Mammary epithelial cell (primary cell): ENCODE measurements at places on chromosomes 3 and 15.

DNA sequence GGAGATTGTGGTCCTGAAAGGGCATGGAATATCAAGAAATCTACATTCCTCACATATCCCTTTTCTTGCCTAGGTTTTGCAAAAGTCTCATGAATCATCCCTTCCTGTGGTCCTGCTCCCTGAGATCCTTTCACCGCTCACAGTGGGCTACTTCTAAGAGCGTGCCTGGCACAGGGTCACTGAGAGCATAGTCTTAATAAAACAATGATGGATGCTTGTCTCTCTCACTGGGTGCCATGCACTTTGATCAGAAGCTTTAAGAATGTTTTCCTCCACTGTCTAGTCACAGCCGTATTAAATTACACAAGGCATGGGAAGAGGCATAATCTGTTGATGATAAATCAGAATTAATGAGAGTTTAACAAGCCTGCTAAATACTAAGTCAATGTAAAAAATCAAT lies 269.7 kb upstream of the ATP10A start:
- DNase-seq = no peak

GRCh38 chr15:67783303-67783702 lies 42.0 kb upstream of the SKOR1 start:
- DNase-seq = no peak

DNA sequence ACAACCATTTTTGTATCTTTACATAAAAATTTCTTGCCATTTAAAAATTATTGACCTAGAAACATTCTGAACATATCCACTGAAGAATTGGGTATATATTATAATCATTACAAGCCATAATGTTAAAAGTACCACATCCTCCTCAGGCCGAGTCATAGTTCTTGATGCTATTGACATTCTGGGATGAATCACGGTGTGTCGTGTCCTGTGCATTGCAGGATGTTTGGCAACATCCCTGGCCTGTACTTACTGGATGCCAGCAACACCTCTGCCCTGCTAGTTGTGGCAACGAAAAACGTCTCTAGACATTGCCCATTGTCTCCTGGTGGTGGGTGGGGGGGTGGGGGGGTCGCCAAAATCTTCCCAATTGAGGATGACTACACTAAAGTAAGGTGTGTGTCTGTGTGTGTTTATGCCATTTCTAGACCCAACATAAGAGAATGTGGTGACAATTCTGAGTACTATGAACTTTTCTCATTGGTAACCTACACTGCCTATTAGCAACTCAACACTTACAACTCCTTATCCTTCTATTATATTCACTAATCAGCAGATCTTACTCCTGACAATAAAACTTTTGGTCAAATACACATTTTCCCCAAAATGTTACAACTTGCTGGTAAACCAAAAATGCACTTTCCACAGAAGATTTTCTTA lies 471.6 kb downstream of the FOXP1 start:
- peak; percentile 89 for DNase-seq

DNA sequence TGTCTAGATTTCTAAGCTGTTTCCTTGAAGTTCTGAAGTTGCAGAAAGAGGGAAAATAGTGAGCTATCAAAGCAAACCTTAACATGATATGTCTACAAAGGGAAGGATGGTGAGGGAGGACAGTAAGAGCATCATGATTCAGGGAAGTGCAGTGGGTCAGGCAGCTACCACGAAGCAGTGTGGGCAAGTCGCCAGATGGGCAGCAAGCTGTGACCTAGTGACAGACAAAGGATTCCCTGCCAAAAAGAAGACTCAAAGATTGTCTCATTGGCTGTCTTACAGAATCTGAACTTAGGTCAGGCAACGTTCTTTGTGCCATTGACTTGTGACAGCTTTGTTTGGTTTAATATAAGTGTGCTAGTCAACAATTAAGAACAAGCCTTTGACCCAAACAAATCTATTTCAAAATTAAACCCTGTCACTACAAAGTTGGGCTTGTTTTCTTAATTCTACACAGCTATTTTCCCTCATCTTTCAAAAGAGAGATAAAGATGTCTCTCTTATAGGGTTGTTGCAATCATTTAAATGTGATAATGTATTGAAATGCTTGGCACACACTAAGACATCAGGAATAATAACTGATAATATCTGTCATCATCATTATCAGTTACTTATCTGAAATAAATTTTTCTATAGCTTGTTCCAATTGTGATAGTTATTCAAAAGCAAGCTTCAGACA lies 153.3 kb downstream of the ECT2 start:
- DNase-seq = no peak

GRCh38 chr3:56688191-56688590 lies 5.1 kb upstream of the TASOR start:
- no peak for DNase-seq

DNA sequence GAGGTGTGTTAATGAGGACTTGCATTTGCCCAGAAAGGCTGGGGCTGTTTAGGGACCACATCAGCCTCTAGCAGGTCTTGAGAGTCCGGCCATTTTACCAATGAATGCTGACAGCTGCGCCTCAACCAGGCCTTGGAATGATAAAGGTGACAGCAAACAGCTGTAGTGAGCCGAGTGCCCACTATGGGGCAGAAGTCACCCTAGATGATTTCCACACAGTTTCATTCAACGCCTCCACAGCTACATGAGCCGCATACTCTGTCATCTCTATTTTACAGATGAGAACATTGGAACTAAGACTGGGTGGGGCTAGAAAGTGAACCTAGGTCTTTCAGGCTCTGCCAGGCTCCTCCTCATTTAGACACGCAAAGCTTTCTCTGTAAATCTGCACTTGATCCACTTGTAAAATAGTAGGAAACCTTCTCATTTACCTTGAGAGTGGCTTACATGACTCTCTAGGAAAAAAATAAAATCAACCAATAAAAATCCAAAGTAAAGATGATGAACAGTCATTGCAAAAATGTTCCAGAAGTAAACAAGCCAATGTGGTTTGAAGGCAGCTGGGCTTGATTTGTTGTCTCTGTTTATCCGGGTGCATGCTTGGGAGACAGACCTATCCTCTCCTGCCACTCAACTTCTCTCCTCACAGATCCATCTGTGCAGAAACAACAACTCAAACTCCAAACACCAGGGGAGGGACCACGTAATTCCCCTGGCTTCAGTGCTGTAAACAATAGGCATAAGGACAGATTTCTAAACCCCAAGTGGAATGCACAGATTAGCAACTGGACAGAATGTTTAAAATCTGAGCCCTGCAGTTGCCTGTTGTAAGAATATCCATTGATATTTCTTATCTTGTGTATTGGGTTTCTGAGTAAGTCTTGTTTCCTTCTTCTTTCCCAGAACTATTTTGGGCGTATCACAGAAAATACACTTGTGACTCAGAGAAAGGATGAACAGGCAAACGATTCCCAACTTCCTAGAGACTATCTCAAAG lies 31.5 kb upstream of the LDHAL6B start:
- DNase-seq = peak; percentile 67

DNA sequence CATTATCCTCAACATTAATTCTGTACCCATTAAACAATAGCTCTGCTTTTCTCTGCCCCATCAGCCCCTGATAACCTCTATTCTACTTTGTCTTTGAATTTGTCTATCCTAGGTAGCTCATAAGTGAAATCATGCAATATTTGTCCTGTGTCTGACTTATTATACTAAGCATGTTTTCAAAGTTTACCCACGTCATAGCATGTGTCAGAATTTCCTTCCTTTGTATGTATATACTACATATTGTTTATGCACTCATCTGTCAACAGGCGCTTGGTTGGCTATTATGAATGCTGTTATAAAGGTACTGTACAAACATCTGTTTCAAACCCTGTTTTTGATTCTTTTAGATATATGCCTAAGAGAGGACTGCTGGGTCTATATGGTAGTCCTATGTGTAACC lies 18.2 kb downstream of the CSNK1G1 start:
- DNase-seq = no peak

DNA sequence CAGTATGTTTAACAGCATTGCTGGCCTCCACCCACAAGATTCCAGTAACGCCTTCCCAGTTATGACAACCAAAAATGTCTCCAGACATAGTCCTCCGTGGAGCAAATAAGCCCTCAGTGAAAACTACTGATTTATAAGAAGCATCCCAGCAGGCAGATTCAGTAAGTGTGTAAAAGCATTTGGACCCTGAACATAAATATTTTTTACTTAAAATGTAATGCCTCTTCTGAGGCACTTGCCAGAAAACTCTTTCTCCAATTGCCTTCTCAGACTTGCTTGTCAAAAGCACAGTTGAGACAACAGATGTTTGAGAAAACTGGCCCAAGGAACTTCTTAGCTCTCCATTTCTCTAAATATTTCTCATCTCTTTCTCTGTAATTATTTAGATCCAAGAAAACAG lies 31.8 kb upstream of the DCLK3 start:
- no peak for DNase-seq

DNA sequence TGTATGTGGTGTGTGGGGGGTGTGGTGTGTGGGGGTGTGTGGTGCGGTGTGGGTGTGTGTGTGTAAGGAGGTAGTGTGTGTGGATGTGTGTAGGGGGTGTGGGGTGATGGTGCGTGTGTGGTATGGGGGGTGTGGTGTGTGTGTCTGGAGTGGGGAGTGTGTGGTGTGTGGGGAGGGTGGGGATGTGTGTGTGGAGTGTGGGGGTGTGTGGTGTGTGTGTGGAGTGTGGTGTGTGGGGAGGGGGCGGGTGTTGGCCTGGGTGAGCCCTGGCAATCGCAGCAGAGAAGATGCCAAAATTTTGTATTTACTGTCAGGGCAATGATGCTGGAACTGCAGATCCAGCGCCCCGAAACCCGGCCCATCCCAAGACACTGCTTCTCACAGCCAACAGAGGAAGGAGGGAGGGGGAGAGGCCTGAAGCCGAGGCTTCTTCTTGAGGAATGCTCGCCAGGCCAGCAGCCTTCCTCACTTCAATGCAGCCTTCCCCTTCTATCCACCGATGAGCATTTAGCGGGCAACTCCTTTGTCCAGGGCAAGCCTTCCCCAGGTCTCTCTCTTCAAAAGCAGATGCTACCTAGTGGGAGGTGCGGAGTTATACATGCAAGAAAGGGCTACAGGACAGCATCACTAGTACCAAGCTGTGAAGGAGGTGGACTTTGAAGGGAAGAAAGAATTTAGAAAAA lies 11.9 kb upstream of the SRP14 start:
- no peak for DNase-seq

- no peak for DNase-seq
Observed at GRCh38 chr3:49568965-49569364, 14.7 kb downstream of the BSN start.

GRCh38 chr3:149657926-149658743 lies at the start of gene WWTR1:
Gene WWTR1 (minus strand): TSS chr3:149658025. CDS start chr3:149657306, 719 bp downstream.
- DNase-seq = peak; percentile 96

- no peak for DNase-seq
Observed at GRCh38 chr3:192830291-192831110, 87.2 kb downstream of the MB21D2 start.

- no peak for DNase-seq
Observed at GRCh38 chr3:115102046-115102445, 45.0 kb downstream of the ZBTB20 start.

DNA sequence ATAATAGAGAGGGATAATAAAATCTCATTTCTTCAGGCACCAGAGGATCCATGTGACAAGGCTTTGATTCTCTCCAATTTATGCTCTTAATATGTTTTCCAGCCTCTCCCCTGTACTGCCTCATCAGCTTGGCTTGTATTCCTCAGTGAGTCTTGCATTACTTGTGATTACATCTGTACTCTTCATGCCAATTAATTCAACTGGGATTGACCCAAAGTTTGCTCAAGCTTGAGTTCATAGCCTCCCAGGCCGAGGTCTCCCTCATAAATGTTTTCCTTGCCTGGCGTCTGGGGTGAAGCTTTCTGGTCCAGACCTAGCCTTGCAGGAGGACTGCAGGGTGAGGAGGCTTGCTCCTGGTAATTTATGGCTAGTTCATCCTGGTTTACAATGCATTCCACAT lies 146.9 kb downstream of the CHST2 start:
- no peak for DNase-seq

GRCh38 chr3:126816986-126817777 lies 113.1 kb downstream of the CHCHD6 start:
- DNase-seq = no peak

DNA sequence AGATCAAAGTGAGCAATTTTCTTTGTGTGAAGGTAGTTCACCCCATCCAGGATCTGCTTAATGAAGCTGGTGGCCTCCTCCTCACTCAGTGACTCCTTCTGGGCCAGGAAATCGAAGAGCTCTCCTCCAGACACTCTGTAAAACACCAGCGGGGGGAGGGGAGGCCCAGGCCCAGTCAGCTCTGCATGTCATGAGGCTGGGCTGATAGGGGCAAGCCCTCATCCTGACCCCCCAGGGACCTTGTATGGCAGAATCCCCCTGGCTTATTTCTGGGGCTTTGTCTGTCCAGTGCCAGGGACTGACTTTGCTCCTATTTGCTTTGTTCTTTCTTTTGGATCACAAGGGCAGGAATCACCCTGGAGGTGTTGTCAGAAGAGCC lies 74.9 kb downstream of the DAPK2 start:
- DNase-seq = no peak

DNA sequence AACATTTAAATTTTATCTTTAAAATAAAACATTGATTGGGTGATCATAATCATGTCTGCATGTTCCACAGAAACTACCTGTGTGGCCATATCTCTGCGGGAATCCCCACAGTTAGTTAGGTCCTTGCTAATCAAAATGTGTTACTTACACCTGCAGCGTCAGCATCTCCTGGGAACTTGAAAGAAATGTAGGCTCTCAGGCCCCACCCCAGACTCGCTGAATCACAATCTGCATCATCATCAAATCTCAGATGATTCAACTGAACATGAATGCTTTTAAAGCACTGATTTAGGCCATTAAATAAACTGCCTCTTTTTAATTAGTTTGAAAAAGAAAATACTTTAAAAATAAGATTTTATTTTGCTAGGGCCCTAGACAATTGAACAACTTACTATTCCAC lies 577.8 kb downstream of the PYDC2 start:
- peak; percentile 75 for DNase-seq

GRCh38 chr3:122019493-122019892 lies 2.6 kb downstream of the ILDR1 start:
- DNase-seq = no peak

DNA sequence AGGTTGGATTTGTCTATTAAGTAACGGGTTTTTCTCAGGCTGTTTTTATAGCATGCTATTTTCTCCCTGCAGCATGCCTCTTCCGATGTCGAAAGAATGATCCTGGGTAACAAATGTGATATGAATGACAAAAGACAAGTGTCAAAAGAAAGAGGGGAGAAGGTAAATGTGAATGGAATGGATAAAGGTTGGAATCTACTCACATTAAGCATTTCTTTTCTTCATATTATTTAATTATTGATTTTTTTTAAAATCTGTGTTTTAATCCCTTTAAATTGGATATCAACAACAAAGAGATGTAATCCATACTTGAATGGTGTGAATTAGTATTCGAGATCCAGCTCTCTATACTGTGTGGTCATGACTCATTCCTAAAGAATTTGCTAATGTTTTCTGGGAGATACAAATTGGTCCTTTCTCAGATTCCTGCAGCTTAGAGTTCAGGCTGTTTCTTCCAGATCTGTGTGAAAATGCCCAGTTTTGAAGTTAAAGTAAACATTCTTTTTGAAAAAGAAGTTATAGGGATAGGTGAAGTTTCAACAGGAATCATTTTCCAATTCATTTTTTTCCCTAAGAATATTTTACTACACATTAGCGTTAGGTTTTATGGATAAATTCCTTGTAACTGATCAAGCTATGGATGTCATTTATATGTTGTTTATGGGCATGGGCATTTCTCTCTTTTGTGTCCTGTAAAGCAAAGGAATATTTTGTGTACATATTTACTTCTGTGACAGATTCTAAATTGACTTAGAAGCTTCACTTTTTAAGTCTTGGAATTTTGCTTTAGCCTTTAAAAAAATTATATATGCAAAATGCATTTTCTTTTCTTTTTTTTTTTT lies 20.8 kb upstream of the APH1B start:
- peak; percentile 58 for DNase-seq

GRCh38 chr15:58947179-58947578 lies 13.7 kb upstream of the SLTM start:
- no peak for DNase-seq
